Stimulated activated CD8-positive, alpha-beta memory T cell treated with anti-CD3 and anti-CD28 coated beads, Interleukin-15, amount 100 ng/mL, for 24 hours (primary cell): ENCODE measurements at places on chromosomes 12 and 14.

DNA sequence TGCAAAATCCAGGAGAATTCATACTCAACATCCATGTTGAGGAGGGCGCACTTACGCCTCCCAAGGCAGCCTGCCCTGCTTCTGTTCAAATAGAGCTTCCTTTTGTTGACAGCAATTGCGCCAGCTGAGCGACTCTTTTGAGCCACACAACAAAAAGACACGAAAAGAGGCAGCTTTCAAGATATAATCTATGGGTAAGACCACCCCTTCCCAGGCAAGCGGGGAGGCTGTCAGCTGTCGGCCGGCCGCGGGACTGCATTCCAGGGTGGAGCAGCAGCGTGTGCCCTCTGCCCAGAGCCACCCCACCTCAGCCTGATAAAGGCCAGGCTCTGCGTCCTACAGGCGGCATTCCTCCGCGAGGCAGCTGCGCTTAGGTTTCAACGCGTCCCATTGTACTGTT is 15.8 kb upstream of the STAB2 start:
- no peak for DNase-seq

DNA sequence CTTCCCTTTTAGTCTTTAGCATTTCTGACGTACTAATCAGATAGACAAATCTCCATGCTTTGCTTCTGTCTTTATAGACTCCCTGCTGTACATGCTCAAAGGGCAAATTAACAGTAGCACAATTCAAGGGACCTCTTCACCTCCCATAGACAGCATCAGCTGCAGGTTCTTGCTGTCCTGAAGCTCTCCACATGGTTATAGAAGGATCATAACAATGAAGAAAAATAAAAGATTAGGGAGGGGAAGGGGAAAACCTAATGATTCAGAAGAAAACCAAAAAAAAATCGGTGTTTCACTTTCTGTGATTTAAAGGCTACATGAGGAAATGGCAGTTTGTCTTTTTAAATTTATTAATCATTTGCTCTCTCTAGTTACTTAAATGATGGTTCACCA is 155.5 kb downstream of the PTCSC3 start:
- DNase-seq = no peak

DNA sequence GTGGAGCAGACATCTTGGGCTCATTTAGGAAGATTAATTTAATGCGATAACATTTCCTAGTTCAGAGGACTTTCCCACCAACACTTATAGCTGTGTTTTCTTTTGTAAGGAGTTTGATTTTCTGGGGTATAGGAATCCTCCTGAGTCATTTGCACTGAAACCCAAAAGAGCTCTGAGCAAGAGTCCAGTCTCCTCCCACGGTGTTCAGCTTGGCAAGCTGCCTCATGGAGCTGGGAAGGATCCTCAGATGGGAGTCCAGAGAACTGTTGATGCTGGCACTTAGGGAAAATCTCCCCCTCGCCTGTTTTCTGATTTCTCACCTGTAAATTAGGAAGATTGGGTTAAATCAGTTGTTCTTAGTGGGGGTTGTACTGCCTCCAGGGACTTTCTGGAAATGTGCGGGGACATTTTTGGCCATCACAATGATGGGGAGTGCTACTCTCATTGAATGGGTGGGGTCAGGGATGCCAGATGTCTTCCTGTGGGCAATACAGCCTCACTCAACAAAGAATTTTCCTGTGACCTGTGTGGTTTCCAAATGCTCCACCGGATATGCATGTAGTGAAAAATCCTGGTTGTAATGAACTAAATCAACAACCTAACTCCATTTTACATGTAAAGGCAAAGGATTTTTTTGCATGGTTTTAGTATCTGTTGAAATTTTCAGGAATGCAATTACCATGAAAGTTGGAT is 150.6 kb downstream of the ADCK1 start:
- DNase-seq = no peak

- no peak for DNase-seq
Measured at GRCh38 chr12:46442738-46443137, 70.2 kb upstream of the SLC38A2 start.

DNA sequence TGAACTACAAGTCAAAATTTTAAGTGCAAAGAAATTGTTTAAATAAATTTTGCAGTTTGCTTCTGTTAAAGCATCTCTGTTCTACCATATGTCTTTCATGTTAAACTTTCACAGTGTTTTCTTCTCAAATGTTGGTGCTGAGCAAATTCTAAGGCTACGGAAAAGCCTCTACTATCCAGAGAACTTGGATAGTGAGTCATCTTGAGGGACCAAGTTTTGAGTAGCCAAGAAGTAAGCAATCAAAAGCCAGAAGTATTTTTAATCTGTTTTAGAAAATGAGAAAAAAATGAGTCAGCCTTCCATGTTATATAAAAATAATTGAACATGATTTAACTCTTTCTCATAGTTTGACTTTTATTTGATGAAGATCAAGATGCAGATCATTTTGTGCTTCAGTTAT is 3.3 kb downstream of the BRMS1L start:
- DNase-seq = no peak

DNA sequence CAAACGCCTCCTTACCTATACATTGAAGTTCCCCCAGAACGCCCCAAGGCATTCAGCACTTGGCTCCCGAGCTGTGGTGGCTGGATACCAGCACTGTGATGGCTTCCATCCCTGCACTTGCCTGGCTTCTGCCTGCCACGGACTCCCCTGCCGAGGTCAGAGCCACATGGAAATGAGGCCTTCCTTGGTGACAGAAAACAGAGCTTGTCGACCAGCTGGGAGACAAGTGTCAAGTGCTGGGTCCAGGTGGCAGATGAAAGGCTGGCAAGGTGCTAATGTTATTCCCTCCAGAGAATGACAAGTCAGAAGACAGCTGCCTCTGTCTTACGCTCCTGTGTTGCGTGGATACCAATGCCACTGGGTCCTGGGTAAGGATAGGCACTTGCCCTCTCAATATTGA is 26.2 kb upstream of the GNG2 start:
- DNase-seq = no peak

DNA sequence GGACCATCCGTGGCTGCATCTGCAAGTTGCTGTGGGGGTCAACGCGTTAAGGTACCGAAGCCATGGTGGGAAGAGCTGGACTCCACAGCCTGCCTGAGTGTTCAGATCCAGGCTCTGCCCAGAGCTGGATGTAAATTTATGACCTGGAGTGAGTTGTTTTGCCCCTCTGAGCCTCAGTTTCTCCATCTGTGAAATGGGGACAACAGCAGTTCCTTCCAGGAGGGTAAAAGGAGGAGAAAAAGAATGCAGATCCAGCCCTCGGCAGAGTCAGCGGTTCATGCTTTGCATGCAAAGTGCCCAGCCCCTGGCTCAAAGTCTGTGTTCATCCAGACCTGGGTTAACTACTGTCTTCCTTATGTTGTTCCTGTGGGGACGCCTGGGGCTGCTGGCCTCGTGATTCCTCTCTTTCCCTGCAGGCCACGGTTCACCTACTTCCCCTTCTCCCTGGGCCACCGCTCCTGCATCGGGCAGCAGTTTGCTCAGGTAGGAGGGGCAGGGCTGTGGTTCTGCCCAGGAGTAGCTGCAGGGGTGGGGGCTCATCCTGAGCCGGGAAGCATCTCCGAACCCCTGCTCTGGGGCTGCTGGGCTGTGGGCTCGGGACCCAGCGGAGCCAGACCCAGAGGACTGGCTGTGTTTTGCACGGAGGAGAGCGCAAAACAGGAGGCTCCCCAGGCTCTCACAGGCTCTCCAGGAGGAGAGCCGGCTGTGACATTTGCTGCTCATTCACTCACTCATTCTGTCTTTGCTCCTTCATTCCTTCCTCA is 41.9 kb downstream of the CYP46A1 start:
- no peak for DNase-seq

DNA sequence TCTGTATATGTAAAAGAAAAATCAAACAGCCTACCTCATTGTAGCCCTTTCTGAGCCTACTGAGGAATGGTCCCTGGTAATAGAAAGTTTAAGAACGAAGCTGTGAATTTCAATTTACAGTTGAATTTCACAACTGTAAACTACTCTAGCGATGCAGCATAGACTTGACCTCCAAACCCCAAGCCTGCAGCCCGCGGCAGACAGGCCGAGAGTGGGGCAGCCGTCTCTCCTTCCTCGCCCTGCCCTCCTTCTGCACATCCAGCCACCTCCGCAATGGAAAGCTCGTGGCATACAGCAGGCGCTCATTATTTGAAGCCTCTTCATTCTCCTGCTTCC is 15.3 kb downstream of the RNASE2 start:
- DNase-seq = no peak

DNA sequence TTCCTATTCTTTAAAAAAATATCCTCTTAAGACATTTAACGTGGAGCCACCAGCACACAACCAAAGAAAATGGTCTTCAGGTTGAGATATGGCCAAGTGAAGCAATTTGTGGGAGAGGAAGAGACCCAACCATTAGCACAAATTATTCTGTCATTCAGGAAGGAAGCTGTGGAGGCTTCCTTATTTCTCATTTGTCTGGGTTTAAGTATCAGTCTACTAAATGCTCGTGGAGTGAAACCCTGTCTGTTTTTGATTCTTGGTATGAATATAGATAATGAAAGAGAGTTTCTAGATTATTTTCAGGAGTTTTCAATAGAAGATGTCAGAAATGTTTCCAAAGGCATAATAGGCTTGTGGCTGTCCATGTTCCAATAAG is 125.1 kb downstream of the GPR65 start:
- no peak for DNase-seq

DNA sequence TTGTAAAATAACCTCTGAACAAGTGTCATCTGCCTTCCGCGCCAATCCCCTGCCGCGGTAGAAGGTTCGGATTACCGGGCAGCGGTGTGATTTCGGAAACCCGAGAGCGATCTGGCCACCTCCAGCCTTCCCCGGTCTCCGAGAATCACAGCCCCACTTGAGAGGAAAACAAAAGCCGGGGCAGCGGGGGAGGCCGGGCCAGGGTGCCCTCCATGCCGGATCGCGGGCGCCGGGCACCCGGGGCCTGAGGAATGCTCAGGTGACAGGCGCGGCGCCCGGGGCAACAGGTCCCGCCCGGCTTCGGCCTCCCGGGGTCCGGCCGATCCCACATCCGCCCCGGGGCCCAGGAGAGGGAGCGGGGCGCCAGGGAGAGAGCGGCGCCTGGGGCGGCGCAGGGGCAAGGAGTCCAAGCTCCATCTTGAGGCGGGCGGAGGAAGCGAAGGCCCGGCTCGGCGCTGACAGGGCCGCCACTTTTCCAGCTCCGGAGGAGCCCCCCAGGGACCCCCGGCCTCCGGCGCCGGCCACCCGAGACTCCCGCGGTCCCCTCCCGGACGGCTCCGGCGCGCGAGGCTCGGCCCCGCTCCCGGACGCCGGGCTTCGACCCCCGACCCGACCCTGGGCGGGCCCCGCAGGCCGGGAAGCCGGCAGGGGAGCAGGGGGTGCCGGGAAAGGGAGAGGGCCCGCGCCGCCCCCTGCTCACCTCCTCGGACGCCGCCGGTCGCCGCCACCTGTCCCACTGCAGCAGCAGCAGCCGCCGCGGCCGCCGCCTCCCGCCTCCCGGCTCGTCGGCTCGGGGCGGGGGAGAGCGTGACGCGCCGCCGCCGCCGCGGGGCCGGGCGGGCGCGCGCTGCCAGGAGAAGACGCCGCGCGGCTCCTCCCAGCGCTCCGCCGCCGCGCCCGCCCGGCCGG is at the start of gene CLIP1:
TSS of gene CLIP1 (minus strand) at position 849 of the 909 bp plus-strand sequence. CDS start 42,217 bp downstream, outside the sequence.
- peak; percentile 40 for DNase-seq
